ENCODE measurements at places on chromosomes 5 and 9. TPM values are rescaled to one million over a fixed set of nuclear protein-coding genes. Genes with fewer than 3 reads are reported as not detected.
A peak's percentile ranks its signal among the peaks of the same experiment; 100 is the strongest.

- peaks cover 3% of the 10 kb centered on the region for H3K4me1 ChIP-seq
- no peak overlapping the region for H3K4me3 ChIP-seq
- DNase-seq, result no peak
- no peaks in the 10 kb centered on the region for H3K27me3 ChIP-seq
- H3K27ac ChIP-seq, result no peak overlapping the region
- H3K36me3 ChIP-seq, result no peaks in the 10 kb centered on the region
Measured at GRCh38 chr5:139557811-139558210, 3.3 kb upstream of the UBE2D2 start.

Gene SPINK1
- 24.2 TPM for total RNA-seq

- no peak for DNase-seq
- no peak overlapping the region for H3K4me3 ChIP-seq
- H3K36me3 ChIP-seq, result no peaks in the 10 kb centered on the region
- H3K27me3 ChIP-seq, result no peaks in the 10 kb centered on the region
- no peaks in the 10 kb centered on the region for H3K4me1 ChIP-seq
Measured at GRCh38 chr5:142863856-142864255, 93.7 kb downstream of the ARHGAP26 start.

DNA sequence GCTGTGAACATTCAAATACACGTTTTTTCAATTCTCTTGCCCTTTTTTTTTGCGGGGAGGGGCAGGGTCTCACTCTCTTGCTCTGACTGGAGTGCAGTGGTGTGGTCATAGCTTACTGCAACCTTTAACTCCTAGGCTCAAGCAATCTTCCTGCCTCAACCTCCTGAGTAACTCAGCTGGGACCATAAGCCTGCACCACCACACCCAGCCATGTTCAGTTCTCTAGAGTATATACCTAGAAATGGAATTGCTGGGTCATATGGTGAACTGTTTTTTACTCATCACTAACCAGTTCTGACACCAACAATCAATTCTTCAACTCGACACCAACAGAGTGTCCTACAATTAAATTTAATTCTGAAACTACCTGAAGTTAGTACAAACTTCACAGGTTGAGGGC lies 85.5 kb upstream of the ZNF169 start:
- no peak overlapping the region for H3K4me3 ChIP-seq
- no peak for DNase-seq

GRCh38 chr9:17622749-17623148 lies 43.9 kb downstream of the SH3GL2 start:
- H3K27me3 ChIP-seq, result no peaks in the 10 kb centered on the region
- H3K4me3 ChIP-seq, result no peak overlapping the region
- no peak for DNase-seq
- no peaks in the 10 kb centered on the region for H3K36me3 ChIP-seq
- no peak overlapping the region for H3K27ac ChIP-seq

DNA sequence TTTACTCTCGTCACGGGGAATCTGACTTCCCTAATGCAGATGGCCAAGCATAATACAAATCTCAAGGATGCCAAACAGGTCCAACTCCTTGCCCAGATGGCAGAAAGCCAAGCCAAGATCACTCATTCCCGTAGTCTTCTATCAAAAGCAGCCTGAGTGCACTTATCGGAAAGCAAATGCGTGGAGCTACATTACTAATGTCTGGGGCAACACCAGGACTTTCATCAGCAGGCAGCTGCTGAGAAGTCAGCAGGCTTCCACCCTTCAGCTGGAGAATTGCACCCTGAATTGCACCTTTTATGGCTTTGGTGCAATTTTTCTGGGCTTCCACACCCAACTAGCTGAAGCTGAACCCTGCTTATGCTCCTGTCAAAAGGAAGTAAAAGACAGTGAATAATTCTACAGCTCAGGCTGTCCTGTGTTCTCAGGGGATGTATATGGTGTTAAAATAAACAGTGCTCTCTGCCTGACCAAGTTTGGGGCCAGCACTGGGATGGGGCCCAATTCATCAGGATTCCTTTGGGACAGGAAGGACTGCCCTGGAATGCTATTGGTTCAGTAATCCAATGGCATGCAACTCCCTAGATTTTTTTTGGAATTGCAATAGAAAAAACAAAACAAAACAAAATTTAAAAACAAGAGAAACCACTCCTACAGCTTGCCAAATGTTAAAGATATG lies 92.6 kb downstream of the DPYSL3 start:
- H3K36me3 ChIP-seq, result no peaks in the 10 kb centered on the region
- H3K4me1 ChIP-seq, result peaks cover 23% of the 10 kb centered on the region
- peak; percentile 56 for DNase-seq
- H3K27me3 ChIP-seq, result no peaks in the 10 kb centered on the region
- H3K4me3 ChIP-seq, result no peak overlapping the region
- peak overlapping the region; percentile 50 for H3K27ac ChIP-seq

Gene FST
- 2.1 TPM for total RNA-seq

DNA sequence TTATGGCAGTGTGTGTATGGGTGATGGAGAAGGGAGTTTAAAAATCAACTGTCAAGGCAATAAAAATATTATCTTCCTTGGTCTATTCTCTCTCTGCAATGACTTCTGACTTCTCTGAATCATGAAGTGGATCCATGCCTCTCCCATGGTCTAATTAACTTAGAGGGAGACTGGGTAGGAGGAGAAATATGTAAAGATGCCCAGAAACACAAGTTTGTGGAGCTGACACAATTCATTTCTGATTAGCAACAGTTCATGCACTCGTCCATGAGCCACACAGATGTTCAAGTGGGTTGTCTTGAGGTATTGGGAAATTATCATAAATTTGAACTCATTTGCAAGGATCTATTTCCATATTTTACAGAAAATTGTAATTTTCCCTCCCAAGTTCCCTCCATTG lies 38.1 kb downstream of the INSYN2B start:
- no peak overlapping the region for H3K27ac ChIP-seq
- no peaks in the 10 kb centered on the region for H3K36me3 ChIP-seq
- H3K4me3 ChIP-seq, result no peak overlapping the region
- peaks cover 3% of the 10 kb centered on the region for H3K4me1 ChIP-seq

DNA sequence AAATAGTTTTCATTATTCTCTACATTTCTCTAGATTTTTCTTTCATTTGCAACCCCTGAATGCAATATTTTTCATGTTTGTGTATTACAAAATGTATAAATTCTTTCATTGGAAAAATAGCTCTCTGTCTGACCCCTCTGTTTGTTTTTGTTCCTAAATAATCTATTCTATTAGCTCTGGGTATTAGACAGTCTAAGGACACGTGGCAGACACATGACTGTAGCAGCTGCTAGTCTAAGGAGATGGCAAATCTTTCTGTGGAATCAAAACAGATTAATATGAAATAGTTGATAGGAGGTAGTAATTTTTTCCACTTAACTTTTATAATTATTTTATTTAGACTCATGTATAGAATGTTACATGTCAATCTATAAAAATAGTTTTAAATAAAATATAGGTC lies 21.4 kb upstream of the SPATA9 start:
- no peak overlapping the region for H3K4me3 ChIP-seq
- no peaks in the 10 kb centered on the region for H3K4me1 ChIP-seq
- no peak overlapping the region for H3K27ac ChIP-seq
- no peaks in the 10 kb centered on the region for H3K27me3 ChIP-seq

Gene SLC22A5
- total RNA-seq, result 10.6 TPM

Gene CAMK2A
- total RNA-seq, result 1.3 TPM

DNA sequence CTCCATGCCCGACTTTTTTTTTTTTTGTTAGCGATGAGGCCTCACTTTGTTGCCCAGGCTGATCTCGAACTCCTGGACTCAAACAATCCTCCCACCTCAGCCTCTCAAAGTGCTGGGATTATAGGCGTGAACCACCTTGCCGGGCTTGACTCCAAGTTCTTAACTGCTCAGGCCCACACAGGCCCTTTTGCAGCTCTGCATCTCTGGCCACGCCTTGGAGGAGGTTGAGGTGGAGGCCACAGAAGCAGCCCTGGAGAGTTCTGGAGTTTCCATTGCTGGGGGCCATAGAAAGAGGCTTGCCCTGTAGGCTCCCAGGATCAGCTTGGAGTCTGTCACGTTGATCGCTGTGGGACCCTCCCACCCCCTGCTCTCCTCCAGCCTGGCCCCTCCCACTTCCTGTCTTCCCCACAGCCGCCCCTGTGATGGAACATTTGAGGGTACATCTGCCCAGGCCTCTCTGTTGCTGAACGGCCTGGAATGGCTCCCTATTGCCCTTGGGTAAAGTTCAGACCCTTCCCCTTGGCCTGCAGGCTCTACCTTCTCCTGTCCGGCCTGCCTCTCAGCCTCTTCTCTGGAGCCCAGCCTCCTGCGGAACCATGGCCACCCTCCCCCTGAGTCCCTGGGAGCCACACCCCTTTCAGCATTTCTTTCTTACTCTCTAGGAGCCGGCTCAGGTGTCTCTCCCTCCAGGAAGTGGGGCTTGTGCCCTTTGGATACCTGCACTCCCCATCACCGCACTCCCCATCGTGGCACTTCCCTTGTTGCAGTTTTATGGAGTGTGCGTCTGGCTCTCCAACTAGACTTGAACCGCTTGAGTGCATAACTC lies 30.4 kb upstream of the IER5L start:
- H3K36me3 ChIP-seq, result no peaks in the 10 kb centered on the region
- no peak for DNase-seq
- no peaks in the 10 kb centered on the region for H3K27me3 ChIP-seq
- no peaks in the 10 kb centered on the region for H3K4me1 ChIP-seq
- H3K27ac ChIP-seq, result no peak overlapping the region

- no peaks in the 10 kb centered on the region for H3K27me3 ChIP-seq
- H3K36me3 ChIP-seq, result no peaks in the 10 kb centered on the region
- no peak for DNase-seq
- H3K4me3 ChIP-seq, result peak overlapping the region; percentile 93
- peaks cover 7% of the 10 kb centered on the region for H3K4me1 ChIP-seq
Measured at GRCh38 chr5:171386861-171387344, 746 bp upstream of the NPM1 start.

DNA sequence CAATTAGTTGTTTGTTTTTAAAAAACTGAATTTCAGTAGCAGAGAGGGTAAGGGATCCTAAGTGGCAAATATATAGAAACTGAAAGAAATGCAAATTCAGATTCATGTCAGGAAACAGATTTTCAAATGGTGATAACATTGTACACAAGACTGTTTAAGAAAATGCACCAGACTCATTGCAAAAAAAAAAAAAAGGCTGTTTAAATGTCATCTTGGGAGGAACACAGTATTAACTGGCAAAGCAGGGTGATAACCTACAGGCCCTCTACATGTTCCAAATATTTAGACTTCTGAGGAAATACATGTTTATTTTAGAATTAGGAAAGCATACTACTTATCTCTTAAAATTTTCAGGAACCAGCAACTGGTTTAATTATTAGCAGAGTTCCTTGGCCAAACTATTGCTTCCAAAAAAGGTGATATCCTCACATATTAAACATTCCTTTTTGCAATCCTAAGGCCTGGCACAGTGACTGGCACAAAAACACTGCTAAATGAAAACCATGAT lies 114.5 kb downstream of the TSSK1B start:
- no peaks in the 10 kb centered on the region for H3K27me3 ChIP-seq
- H3K27ac ChIP-seq, result no peak overlapping the region
- H3K36me3 ChIP-seq, result no peaks in the 10 kb centered on the region
- H3K4me3 ChIP-seq, result no peak overlapping the region

- no peak overlapping the region for H3K4me3 ChIP-seq
- H3K4me1 ChIP-seq, result no peaks in the 10 kb centered on the region
- H3K27me3 ChIP-seq, result no peaks in the 10 kb centered on the region
- H3K36me3 ChIP-seq, result no peaks in the 10 kb centered on the region
- no peak for DNase-seq
Measured at GRCh38 chr5:124408738-124409453, 337.5 kb downstream of the ZNF608 start.

Gene SKP1
- 402 TPM for total RNA-seq

DNA sequence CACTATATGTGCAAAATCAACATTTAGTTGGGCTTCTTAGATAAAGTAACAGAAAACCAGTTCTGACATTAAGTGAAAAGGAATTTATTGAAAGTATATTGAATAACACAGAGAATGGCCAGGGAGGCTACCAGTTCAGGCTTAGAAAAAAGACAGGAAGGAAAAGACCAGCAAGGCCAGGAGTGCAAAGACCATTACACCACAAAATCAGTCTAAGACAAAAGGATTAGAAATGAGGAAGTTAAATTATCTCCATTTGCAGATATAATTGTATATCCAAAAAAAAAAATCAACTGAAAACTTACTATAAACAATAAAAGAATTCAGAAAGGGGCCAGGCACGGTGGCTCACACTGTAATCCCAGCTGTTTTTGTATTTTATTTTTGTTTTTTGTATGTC lies 4.8 kb upstream of the TEX10 start:
- H3K4me1 ChIP-seq, result no peaks in the 10 kb centered on the region
- no peak for DNase-seq
- H3K4me3 ChIP-seq, result no peak overlapping the region
- no peaks in the 10 kb centered on the region for H3K36me3 ChIP-seq

Gene SLCO6A1
- not detected for total RNA-seq

DNA sequence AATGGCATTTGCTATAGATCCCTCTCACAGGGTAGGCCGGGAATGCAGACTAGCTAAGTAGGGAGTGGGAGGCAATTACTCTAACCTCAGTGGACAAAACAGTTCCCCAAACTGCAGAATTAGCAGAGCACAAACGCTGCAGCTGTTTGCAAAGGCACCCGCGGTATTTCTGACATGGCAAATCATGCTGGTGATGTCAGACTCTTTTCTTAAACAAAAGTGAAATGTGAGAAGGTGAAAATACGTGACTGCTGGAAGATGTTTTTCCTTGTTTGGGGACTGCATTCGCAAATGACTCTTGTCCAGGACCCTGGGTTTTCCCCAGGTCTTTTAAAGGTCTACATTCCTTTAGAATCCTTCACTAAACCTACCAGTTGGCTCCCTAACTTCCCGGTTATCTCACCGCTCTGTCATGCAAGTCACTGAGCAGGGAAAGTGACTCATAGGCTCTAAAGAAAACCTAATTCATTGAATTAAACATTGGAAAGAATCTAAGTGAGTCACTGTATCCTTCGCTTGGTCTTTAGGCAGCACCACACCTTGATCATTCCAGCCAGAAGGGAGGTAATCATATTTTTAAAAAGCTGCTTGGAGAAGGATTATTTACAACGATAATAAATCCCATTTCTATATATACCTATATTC lies 91.5 kb upstream of the DNAH5 start:
- DNase-seq, result no peak
- H3K27ac ChIP-seq, result no peak overlapping the region
- H3K4me1 ChIP-seq, result peaks cover 5% of the 10 kb centered on the region
- H3K4me3 ChIP-seq, result no peak overlapping the region

GRCh38 chr5:159152876-159153275 lies 53.2 kb upstream of the EBF1 start:
- no peaks in the 10 kb centered on the region for H3K36me3 ChIP-seq
- H3K4me3 ChIP-seq, result no peak overlapping the region
- no peak for DNase-seq
- H3K4me1 ChIP-seq, result no peaks in the 10 kb centered on the region

Gene CORO2A
- 1.3 TPM for total RNA-seq

- H3K4me3 ChIP-seq, result no peak overlapping the region
- no peak overlapping the region for H3K27ac ChIP-seq
- no peaks in the 10 kb centered on the region for H3K4me1 ChIP-seq
- no peak for DNase-seq
- H3K27me3 ChIP-seq, result no peaks in the 10 kb centered on the region
- H3K36me3 ChIP-seq, result no peaks in the 10 kb centered on the region
Measured at GRCh38 chr5:76479281-76479680, 76.2 kb downstream of the IQGAP2 start.

Gene EIF4E1B
- not detected for total RNA-seq

- H3K27ac ChIP-seq, result no peak overlapping the region
- no peaks in the 10 kb centered on the region for H3K27me3 ChIP-seq
- DNase-seq, result no peak
- H3K4me3 ChIP-seq, result no peak overlapping the region
Measured at GRCh38 chr5:154174091-154174490, 16.4 kb upstream of the GALNT10 start.

GRCh38 chr5:105619725-105620124 lies 2051.0 kb downstream of the EFNA5 start:
- no peaks in the 10 kb centered on the region for H3K4me1 ChIP-seq
- H3K27me3 ChIP-seq, result no peaks in the 10 kb centered on the region
- H3K27ac ChIP-seq, result no peak overlapping the region

Measured in ovary (tissue), 10 donors.